ENCODE measurements at places on chromosomes 7 and 10. TPM values are rescaled to one million over a fixed set of nuclear protein-coding genes. Genes with fewer than 3 reads are reported as not detected.

- DNase-seq, result no peak
These were observed 261.4 kb upstream of the ZWINT start for GRCh38 chr10:56622335-56622973.

DNA sequence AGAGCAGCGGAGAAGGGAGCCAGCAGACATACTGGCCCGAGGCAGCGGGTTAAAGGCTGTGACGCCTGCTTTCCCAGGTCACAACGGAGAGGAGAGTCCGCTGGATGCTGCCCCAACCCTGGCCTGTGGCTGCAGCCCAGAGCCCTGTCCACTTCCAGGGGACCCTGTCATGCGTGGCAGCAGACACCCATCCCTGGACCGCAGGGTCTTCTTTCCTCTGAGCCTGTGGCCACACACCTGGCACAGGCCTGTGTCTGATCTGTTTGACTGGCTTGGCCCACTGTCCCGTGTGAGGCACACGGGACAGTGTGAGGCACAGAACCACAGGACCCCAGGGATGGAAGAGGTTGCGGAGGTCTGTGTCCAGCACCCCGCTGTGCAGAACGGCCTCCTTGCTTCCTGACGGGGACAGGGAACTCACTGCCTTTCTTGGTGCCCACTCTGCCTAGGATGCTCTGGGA lies 42.4 kb downstream of the INSIG1 start:
- no peak for DNase-seq

DNA sequence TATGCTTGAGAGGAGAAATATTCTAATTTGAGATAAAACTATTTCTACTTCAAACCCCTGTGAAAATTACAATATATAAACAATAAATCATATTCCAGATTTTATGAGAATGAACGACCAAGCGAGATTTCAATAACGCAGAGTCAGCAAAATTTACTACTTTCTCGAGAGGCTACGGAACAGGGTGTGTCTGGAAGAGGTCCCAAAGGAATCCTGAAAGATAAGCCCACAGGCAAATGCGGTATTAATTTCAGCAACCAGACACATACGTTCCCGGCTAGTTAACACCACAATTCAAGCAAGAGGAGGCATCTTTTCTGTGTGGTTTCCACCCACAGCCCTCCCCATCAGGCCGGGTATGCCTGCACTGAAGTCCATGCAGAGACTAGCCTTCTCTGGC lies 26.4 kb downstream of the BEND7 start:
- no peak for DNase-seq

DNA sequence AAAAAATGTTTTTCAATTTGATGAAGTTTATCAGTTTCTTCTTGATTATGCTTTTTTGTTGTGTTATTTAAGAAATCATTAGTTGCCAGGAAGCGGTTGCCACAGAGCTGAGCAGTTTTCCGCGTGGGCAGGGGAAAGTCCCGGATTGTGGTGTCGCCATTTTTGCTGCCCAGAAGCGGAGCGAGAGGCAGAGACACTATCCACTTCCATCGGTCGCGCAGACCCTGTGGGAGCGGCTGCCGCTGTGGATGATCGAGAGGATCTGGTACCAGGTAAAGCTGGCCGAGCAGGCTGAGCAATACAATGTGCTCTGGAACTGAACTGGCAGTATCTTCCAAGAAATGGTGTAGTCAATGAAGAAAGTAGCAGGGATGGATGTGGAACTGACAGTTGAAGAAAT lies 119.8 kb downstream of the ZNF736 start:
- DNase-seq, result no peak

- no peak for DNase-seq
These were observed 36.6 kb upstream of the AGR3 start for GRCh38 chr7:16918288-16918895.

DNA sequence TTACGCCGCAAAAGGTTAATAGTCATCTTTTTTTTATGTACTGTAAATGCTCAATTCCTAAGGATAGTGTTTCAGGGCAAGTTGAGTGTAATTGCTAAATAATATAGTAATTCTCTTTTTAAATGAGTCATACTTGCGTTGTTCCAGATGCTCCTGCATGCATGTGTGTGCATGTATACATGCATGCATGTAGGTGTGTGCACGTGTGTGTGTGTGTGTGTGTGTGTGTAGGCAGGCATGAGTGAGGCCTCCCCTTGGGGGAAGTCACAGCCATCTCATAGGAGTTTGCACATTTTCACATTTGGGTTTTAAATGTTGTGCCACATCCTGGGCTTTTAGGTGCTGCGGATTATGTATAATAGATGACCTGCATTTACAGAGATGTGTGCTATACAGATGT lies 1095.8 kb downstream of the KCNMA1 start:
- no peak for DNase-seq

- DNase-seq, result no peak
These were observed 3.8 kb downstream of the VPS41 start for GRCh38 chr7:38905056-38905759.

DNA sequence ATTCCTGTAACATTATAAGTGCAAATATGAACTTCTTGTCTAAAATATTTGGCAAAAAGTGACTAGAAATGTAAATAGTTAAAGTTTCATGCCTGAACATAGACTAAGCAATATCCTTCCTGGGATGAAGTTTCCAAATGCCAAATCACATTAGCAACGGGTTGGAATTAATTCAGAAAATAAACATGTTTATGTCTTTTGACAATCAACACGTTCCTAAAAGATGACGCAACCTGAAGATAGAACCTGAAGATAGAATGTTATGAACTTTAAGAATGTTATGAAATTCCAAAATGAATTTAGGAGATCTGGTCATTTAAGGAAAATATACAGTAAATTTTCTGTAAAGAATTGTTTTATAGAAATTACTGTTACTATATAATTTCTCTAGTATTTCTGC lies 9.2 kb downstream of the LAMB4 start:
- DNase-seq, result no peak

DNA sequence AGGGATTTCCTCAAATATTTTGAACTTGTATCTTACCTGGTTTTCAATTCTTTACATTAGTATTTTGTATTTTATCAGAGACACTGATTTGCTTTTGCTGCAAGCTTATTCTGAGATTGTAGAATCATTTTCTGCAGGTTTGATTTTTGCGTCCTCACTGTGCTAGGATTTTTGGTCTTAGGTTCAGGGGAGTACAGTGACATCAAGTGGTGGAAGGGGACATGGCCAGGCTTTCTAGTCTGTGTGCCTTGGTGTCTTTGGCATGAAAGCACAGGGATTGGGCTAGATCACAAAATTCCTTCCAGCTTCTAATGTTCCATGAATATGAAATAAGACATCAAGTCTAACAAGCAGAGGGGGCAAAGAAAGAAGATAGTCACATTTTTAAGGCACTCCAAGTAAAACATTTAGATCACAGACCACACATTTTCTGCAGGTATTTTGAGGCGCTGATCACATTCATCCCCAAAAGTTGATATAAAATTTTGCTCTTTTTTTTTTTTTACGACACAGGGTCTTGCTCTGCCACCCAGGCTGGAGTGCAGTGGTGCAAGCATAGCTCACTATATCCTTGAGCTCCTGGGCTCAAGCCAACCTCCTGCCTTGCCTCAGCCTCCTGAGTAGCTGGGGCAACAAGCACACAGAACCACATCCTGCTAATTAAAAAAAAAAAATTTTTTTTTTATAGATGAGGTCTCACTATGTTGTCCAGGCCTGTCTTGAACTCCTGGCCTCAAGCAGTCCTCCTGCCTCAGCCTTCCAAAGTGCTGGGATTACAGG lies 124.4 kb downstream of the PON1 start:
- no peak for DNase-seq

DNA sequence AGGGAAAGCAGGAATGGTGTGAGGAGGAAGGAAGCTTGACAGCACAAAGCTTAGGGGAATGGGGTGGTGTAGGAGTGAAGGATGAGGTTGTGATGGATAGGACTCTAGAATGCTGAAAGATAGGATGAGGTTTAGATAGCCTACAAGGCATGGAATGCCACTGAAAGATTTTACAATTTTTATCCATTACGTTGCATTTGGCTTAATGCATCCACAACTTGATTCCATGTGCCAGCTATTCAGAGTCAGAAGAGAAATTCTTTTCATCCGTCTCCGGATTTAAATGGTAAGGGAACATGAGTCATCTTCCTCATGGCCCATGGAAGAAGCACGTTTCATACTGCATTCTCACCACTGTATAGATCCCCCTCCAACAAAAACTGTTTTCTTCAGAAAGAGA lies 212.4 kb upstream of the BMPER start:
- no peak for DNase-seq

GRCh38 chr7:44157116-44158080 lies 16.3 kb upstream of the MYL7 start:
- DNase-seq, result no peak

DNA sequence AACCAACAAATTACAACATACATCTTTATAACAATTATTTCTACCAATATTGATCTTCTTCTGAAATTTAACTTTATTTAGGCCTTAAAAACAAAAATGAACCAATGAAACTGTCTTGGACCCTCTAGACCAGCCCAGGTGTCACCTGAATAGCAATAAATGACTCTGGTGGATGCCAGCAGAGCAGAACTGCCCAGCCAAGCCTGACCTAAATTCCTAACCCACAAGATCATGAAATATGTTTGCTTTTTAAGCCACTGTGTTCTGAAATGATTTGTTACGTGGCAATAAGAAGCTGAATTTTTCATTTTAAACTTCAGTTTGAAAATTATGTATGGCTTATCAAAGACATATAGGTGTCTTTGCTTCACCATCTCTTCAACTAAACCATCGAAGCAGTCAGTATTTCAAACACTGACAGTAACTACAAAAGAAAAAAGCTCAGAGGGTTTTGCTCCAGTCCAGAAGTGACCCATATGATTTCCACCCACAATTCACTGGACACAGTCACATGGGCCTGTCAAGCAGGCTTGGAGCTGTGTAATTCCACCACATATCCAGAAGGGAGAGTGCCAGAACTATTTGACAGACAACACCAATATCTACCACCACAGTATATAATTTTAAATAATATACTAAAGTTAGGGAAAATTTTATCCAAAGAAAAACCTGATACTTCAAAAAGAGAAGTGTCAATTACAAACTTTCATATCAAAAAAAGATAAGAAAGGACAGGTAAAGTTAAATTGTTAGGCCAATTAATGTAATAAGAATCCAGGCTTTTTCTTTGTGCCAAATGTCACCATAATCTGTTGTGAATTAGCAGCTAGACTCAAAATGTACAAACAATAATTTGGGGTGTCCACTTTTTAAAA lies 94.5 kb downstream of the KMT2C start:
- DNase-seq, result no peak

DNA sequence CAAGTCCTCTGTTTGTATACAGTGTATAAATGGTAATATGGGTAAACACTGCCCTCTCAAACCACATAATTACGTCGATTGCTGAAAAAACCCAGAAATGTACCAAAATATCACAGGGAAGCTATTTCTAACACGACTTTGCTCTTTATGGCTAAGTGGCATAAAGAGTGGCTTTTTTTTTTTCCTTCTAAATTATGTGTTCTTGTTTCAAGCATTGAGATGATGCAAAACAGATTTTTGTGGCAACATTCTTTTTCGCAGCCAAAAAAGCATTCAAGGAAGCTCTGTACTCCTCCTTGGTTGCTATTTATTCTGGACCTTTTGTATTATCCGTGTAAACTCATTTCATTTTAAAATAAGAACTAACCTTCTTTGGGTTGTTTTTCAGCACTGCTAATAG lies 138.9 kb downstream of the VTI1A start:
- DNase-seq, result no peak

DNA sequence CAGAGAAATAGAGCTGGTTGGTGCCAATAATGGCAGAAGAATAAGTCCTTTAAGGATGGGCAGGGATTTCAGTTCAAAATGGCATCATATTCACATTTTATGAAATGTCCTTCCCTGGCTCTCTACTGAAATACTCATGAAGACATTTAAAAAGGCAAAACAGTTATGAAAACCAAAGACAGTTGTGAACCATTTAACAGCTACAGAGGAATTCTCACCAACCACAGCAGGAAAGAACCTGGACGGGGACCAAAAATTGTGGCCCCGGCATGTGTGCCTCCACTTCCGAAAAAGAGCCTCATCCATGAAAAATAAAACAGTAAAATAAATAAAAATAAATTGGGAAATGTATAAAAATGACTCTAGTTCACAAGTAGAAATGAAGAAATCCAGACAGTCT lies 539.5 kb downstream of the SUGCT start:
- no peak for DNase-seq

DNA sequence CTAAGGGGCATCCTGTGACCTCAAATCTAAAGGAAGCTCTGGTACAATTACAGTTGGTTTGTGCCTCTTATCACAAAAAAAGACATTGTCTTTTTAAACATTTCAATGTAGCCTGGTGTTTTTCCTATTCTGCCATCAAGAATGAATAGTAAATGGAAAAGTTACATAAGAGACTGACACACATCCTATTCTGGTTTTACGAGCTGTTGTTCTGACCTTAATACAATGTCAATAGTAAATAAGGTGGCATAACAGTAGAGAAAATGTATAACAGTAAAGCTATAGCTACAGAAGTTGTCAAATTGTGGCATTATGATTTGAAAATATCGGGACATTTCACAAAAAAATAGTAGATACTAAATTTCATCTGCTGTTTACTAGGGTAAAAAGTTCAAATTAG lies 88.4 kb downstream of the NT5C2 start:
- no peak for DNase-seq

GRCh38 chr7:155375337-155376277 lies 77.9 kb downstream of the INSIG1 start:
- no peak for DNase-seq

DNA sequence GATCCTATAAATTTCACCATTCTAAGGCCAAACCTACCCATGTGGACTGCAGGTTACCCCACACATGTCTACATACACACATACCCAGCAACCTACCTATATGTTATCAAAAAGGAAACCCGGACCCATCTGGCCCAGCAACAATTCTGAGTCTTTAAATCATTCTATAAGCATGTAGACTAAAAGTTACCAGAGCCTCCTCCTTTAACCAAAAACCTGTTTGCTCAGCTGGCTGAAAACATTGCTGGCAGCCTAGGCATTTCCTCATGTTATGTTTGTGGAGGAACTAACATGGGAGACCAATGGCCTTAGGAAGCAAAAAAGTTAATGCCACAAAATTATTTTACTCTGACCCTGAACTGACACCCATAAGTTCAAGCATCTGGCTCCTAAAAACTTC lies 5.3 kb upstream of the ADCK2 start:
- DNase-seq, result no peak

GRCh38 chr10:61992059-61992460 lies 90.6 kb downstream of the ARID5B start:
- no peak for DNase-seq

GRCh38 chr10:22461891-22462290 lies 116.6 kb downstream of the SPAG6 start:
- no peak for DNase-seq

The SPDYE9 gene
- total RNA-seq, result not detected

The SEMA3C gene
- not detected for total RNA-seq

The RTKN2 gene
- 0.09 TPM for total RNA-seq

The DRGX gene
- not detected for total RNA-seq

The NODAL gene
- not detected for total RNA-seq

The HACD1 gene
- 2.6 TPM for total RNA-seq

The DEPP1 gene
- 0.11 TPM for total RNA-seq

The CPA4 gene
- total RNA-seq, result not detected

The POMZP3 gene
- total RNA-seq, result 9.8 TPM

The GRB10 gene
- not detected for total RNA-seq

The ANKRD61 gene
- not detected for total RNA-seq
